Left lung (tissue), 14 donors: ENCODE measurements at places on chromosomes 11 and 22. TPM values are rescaled to one million over a fixed set of nuclear protein-coding genes. Genes with fewer than 3 reads are reported as not detected.

- DNase-seq: no peak
These were observed 30.0 kb upstream of the FLI1 start for GRCh38 chr11:128663824-128664223.

DNA sequence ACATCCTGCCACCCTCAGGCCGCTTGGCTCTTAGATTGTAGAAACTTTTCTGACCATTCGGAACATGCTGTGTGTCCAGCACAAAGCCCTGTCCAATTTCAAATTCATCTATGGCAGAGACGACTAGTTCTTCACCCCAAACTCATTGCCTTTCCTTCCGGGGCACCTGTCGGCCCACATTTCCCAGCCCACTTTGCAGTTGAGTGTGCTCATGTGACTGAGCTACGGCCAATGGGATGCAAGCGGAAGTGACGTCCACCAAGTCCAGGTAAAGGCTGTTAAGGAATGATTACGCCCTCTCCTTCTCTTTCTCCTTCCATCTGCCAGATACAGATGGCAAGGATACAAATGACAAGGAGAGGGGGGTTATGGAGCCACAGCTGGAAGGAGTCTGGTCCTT, 32.5 kb downstream of the SYT13 start:
- no peak for DNase-seq

Gene CDKN1C
- 18.0 TPM for total RNA-seq

- DNase-seq: peak; percentile 33
These were observed 5.3 kb downstream of the SIDT2 start for GRCh38 chr11:117183724-117184349.

- no peak for DNase-seq
These were observed 4.5 kb upstream of the KCNE3 start for GRCh38 chr11:74471668-74472429.

DNA sequence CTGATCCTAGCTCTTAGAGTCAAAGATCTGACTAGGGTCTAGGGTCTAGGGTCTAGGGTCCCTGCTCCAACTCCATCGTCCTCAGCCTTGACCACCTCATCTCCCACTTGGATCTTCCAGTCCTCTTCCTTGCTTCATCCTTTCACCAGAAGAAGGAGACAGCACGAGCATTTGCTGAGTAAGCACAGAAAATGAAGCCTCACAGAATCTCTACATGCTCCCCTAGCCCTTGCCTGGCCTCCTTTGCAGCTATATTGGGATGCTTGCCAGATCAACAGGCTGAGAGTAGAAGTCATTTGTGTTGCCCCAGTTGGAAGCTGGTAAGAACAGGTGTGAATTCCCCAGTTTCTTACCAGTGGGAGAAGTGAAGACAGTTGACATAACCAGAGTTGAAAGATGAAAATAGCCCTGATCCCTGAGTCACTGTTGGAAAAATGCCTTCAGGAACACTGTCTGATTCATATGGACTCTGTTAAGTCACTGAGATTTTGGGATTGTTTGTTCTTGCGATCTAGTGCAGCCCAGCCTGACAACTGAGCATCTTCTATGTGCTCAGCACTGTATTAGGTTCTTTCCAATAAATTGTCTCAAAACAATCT, 552.5 kb downstream of the INSC start:
- no peak for DNase-seq

Gene HEPN1
- not detected for total RNA-seq

DNA sequence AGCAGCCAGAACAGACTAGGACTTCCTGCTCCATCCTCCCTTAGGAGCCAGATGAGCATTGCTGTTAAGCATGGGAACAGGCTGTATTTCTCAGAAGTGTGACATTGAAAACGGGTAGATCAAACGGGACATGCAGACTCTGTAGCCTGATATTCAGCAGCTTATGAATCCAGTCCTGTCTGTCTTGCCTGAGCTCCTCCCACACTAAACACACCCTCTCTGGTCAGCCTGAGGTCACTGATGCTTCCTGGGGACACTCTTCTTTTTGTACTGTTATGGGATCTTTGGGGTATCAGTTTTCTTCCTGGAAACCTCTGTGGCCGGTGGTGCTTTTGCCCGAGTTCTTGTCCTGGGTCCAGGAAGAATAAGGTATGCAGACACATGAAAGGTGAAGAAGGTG, 35.8 kb downstream of the C11orf91 start:
- no peak for DNase-seq

Gene GDPD4
- not detected for total RNA-seq
